ENCODE measurements at places on chromosomes 3 and 15.

- no peak for DNase-seq
Measured at GRCh38 chr15:88493844-88494243, 26.3 kb downstream of the MRPS11 start.

GRCh38 chr15:100612539-100612938 is 10.2 kb downstream of the ASB7 start:
- no peak for DNase-seq

GRCh38 chr15:72970933-72971760 is 81.1 kb upstream of the NEO1 start:
- no peak for DNase-seq

GRCh38 chr3:70833239-70833960 is 521.0 kb upstream of the MDFIC2 start:
- no peak for DNase-seq

All from amygdala (tissue), 56 donors.